Peyer's patch (tissue), 4 donors: ENCODE measurements at places on chromosomes 5 and 9. TPM values are rescaled to one million over a fixed set of nuclear protein-coding genes. Genes with fewer than 3 reads are reported as not detected.

The GNA14 gene
- total RNA-seq: 3.9 TPM

The ITGA2 gene
- 5.0 TPM for total RNA-seq

The LCN12 gene
- not detected for total RNA-seq

The PCDHA9 gene
- not detected for total RNA-seq

The EIF4E1B gene
- not detected for total RNA-seq

The MYMK gene
- not detected for total RNA-seq

GRCh38 chr9:83432104-83432627 lies 106.0 kb downstream of the FRMD3 start:
- H3K36me3 ChIP-seq: no peaks in the 10 kb centered on the region
- no peaks in the 10 kb centered on the region for H3K4me1 ChIP-seq
- no peak for DNase-seq
- peak overlapping the region; percentile 14 for H3K27ac ChIP-seq
- no peaks in the 10 kb centered on the region for H3K27me3 ChIP-seq

GRCh38 chr5:164361986-164362385 lies 856.6 kb downstream of the MAT2B start:
- H3K4me1 ChIP-seq: no peaks in the 10 kb centered on the region
- no peak overlapping the region for H3K27ac ChIP-seq
- DNase-seq: no peak
- H3K36me3 ChIP-seq: no peaks in the 10 kb centered on the region
- H3K4me3 ChIP-seq: no peak overlapping the region
- H3K27me3 ChIP-seq: no peaks in the 10 kb centered on the region

- H3K4me1 ChIP-seq: no peaks in the 10 kb centered on the region
- no peak overlapping the region for H3K27ac ChIP-seq
- no peaks in the 10 kb centered on the region for H3K36me3 ChIP-seq
Measured at GRCh38 chr9:108300306-108301287, 555.2 kb downstream of the ACTL7B start.

- no peaks in the 10 kb centered on the region for H3K4me1 ChIP-seq
- H3K4me3 ChIP-seq: no peak overlapping the region
- no peaks in the 10 kb centered on the region for H3K27me3 ChIP-seq
- H3K36me3 ChIP-seq: no peaks in the 10 kb centered on the region
Measured at GRCh38 chr9:15492485-15493150, 18.2 kb downstream of the PSIP1 start.

DNA sequence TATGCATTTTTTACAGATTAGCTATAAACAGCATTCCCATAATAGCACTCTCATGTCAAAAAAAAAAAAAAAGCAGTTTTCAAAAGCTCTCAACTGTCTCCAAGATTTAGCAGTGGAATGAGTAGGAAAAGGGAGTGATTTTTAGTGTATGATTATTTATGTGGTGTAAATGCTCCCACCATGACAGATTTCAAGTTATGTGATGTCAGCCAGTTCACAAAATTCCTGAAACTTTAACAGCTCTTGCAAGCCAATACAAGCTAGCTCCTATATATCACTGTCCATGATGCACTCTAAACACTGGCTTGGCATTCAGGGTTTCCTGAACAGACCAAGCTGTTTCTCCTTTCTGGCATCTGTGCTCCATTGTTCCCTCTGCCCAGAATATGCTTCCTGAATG lies 7.9 kb upstream of the ANKDD1B start:
- H3K4me1 ChIP-seq: no peaks in the 10 kb centered on the region
- H3K27me3 ChIP-seq: no peaks in the 10 kb centered on the region
- H3K4me3 ChIP-seq: no peak overlapping the region
- peaks cover 9% of the 10 kb centered on the region for H3K36me3 ChIP-seq
- no peak for DNase-seq

GRCh38 chr9:38309324-38310195 lies 82.9 kb upstream of the ALDH1B1 start:
- no peak overlapping the region for H3K4me3 ChIP-seq
- no peak overlapping the region for H3K27ac ChIP-seq
- no peaks in the 10 kb centered on the region for H3K4me1 ChIP-seq
- no peaks in the 10 kb centered on the region for H3K27me3 ChIP-seq

DNA sequence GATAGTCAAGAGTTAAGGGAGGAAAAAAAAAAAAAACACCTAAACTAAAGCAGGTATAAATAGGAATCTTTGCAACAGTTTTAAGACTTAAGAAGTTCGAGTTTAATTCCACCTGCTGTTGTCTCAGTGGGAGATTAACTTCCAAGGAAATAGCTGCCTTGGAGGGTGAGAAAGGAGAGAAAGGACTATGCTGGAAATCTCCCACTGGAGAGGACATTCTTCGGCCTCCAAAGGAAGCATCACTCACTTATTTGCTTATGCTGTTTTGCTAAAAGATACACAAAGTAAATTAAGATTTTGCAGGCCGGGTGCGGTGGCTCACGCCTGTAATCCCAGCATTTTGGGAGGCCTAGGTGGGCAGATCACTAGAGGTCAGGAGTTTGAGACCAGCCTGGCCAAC lies 317.9 kb upstream of the MPDZ start:
- no peak overlapping the region for H3K27ac ChIP-seq
- DNase-seq: no peak
- no peaks in the 10 kb centered on the region for H3K4me1 ChIP-seq
- no peaks in the 10 kb centered on the region for H3K27me3 ChIP-seq

- DNase-seq: no peak
- H3K27ac ChIP-seq: no peak overlapping the region
- H3K36me3 ChIP-seq: no peaks in the 10 kb centered on the region
- no peak overlapping the region for H3K4me3 ChIP-seq
- no peaks in the 10 kb centered on the region for H3K4me1 ChIP-seq
- no peaks in the 10 kb centered on the region for H3K27me3 ChIP-seq
Measured at GRCh38 chr5:173278641-173279040, 43.6 kb upstream of the NKX2-5 start.

DNA sequence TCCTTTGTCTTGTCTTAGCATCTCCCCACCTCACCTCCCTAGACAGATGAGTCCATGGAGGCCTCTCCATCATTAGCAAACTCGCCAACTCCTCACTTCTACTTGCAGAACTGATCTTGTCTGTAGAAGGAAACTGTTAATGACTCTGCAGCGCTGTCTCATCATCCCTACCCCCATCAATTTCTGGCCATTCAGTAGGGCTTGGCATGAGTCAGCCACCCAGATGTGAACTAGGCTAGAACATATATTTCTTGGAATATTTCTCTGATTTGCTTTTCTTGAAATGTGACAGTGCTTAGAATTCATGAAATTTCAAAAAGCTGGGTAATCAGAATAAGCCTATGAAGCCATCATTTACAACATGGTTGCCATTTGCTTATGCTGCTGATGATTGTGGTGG lies 1125.0 kb upstream of the DMAC1 start:
- no peak overlapping the region for H3K4me3 ChIP-seq
- no peak overlapping the region for H3K27ac ChIP-seq

DNA sequence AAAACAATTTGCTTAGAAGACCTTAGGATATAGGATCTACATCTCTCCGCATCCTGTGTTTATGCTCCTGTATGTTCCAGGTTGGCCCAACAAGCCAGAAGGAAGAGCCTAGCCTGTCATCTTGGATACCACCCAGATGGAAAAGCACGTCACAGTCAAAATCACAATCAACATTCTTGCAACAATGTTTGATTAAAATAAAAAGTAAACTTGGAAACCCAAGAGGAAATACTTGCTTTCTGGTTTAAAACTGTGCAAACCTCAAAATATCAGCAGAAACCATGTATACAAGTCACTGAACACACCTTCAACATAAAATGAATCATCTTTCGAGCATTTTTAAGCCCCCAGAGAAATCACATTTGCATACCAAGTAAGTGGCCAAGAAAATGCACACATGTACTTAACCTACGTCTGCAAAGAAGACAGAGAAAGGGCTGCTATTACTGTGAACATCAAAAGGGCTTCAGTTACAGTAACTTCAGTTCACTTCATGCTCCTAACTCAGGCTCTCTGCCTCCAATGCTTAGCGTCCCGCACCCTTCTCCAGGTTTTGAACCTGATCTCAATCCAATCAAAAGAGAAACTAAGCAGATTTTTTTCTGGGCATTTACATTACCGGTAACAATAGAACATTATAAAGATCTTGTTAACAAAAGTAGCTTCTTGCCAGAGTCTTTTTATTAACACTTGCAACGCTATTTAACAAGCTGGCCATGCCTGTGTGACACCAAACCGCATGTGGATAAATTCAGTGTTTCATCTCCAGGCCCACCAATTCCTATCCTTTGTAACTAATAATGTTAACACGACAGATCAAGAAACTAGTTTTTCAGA lies 1.3 kb downstream of the ENC1 start:
- H3K27ac ChIP-seq: peak overlapping the region; percentile 95
- no peaks in the 10 kb centered on the region for H3K4me1 ChIP-seq
- no peaks in the 10 kb centered on the region for H3K27me3 ChIP-seq
- H3K4me3 ChIP-seq: peak overlapping the region; percentile 79
- peaks cover 18% of the 10 kb centered on the region for H3K36me3 ChIP-seq
